CD4-positive, alpha-beta T cell treated with Interleukin-6 at 100 ng/mL for 8 hours (primary cell): ENCODE measurements at places on chromosomes 7 and 10.

DNA sequence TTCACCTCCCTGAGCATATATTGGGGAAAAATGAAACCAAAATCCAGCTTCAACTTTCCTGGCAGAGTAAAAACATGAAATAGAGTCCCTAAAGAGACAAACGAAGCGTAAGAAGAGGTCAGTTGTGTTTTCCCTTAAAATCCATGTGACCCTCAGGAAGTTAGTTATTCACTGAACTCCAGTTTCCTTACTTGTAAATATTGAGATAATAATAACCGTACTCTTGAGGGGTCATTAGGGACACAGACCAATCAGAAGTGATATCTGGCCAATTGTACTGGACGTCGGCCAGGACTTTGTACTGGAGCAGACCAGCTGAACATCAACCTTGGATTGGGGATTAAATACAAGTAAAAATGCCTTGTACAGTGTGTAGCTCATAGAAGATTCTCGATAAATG is 167.0 kb downstream of the GATA3 start:
- no peak for DNase-seq

GRCh38 chr10:29107866-29108498 is 180.9 kb upstream of the LYZL1 start:
- DNase-seq: no peak

GRCh38 chr10:124592101-124592500 is 130.5 kb downstream of the LHPP start:
- no peak for DNase-seq

- no peak for DNase-seq
Measured at GRCh38 chr10:115674496-115674895, 581.3 kb downstream of the ATRNL1 start.

DNA sequence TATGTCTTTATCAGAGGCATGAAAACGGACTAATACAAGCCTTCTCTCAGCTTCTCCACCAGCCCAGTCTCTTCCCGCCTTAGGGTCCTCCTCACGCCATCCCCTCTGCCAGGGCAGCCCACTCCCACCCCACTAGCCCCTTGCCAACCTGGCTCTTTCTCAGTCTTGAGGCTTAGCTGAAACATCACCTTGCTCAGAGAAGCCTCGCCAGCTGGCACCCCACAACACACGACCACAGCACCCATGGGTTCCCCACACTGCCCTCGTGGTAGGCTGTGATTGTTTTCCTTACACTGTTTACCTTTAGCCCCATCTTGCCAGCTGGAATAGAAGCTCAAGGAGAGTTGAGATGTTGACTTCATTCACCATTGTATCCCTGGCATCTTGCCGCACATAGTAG is 44.4 kb downstream of the GPAM start:
- no peak for DNase-seq

DNA sequence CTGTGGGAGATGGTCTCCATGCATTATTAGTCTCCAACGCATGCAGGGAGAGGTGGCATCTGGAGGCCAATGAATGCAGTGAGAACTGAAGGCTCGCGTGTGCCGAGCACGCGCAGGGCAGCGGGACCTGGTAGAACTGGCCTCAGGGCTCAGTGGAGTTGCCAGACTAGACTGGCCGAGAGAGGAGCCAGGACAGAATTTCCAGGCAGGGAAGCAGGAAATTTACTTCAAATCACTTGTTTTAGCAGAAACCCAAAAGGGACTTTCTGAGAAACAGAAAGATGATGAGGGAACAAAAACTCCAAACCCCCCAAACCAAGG is 311.0 kb upstream of the IMMP2L start:
- no peak for DNase-seq

- no peak for DNase-seq
Measured at GRCh38 chr7:37050801-37051200, 326.5 kb upstream of the AOAH start.

DNA sequence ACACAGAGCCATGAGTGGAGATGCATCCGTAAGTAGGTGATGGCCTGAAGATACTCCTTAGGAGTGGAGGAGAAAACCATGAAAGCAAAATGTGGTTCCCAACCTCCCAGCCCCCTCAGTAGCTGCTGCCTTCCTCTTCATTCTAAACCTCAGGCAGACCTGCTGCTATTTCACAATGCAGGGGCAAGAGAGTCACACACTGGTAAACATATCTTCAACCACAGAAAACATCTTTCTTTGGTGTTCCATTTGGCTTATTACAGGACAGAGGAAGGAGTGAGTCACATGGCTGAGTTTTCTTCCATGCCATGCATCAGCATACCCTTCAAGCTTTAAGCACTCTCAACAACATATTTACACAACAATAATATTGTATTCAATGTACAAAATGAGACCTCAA is 342.1 kb downstream of the BMPER start:
- no peak for DNase-seq
